ENCODE measurements at places on chromosomes 3 and 15.

GRCh38 chr3:30462721-30463470 lies 143.5 kb upstream of the TGFBR2 start:
- DNase-seq: no peak

DNA sequence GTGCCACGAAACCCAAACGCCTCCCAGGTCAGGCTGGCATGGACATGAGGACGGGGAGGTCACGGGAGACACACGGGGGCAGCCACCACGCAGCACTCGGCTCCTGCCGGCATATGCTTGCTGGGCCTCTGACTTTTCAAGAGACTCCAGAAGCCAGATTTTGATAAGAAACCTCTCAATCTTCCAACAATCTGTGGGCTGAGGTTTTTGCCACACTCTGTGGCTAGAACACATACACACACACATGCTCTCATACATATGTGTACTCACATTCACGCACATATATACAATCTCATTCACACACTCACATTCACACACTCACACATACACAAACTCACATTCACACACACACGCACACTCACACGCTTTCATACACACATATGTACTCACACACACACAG lies 86.7 kb upstream of the LINGO1 start:
- DNase-seq: no peak

DNA sequence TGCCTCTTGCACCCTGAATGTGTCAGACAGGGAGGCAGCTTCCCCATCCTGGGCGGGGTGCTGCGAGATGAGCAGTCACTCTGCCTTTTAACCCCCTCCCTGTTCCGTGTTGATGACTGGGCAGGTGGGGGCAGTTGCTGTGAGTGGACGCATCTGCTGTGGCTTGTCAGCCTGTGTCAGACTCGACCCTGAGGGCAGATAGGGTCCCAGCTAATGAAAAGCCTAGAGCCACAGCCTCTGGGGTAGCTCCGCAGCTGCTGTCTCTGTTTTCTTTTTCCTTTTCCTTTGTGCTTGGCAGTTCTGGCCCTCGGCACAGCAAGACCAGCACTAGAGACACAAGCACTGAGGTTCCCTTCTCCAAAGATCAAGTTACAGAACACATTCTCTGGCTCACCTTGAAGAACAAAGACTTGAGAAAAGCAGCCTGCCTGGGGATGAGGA lies 43.0 kb upstream of the GLCE start:
- DNase-seq: no peak

GRCh38 chr15:100037901-100038300 lies 303.9 kb downstream of the ADAMTS17 start:
- DNase-seq: no peak

DNA sequence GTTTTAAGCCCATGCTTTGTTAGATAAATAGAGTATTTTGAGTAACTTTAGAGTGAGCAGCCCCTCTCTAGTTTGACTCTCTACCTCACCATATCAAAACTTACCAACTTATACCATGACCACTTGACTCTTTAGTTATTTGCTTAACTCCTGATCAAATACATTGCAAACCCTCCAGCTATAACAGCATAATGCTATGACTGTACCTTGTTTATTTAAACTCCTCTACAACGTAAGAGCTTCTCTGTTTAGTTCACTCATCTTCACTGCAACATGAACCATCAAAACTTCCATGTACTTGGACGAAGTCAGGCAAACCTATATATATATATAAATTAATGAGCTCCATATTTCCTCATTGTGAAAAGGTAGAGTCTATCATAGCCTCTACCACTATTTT lies 218.2 kb downstream of the DPH6 start:
- DNase-seq: no peak

DNA sequence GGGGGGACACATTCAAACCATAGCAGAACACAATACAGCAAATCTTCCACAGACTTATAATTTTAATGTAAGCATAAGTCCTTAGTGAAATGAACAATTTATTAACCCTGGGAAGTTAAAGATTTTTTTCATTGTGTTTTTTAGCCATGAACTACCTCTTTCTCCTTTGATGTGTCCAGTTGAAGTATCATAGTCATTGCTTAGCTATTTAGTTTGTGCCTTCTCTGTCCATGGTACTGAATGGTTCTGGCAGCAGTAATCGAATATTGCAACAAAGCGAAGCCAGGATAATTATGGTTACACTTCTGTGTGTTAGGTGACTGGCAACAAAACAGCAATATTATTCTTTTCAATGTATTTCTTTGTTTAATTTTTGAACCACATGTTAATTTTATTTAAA lies 403.0 kb upstream of the ONECUT1 start:
- DNase-seq: no peak

GRCh38 chr3:83065851-83066460 lies 1304.5 kb upstream of the GBE1 start:
- no peak for DNase-seq

GRCh38 chr3:176737480-176738110 lies 459.7 kb downstream of the TBL1XR1 start:
- DNase-seq: no peak

DNA sequence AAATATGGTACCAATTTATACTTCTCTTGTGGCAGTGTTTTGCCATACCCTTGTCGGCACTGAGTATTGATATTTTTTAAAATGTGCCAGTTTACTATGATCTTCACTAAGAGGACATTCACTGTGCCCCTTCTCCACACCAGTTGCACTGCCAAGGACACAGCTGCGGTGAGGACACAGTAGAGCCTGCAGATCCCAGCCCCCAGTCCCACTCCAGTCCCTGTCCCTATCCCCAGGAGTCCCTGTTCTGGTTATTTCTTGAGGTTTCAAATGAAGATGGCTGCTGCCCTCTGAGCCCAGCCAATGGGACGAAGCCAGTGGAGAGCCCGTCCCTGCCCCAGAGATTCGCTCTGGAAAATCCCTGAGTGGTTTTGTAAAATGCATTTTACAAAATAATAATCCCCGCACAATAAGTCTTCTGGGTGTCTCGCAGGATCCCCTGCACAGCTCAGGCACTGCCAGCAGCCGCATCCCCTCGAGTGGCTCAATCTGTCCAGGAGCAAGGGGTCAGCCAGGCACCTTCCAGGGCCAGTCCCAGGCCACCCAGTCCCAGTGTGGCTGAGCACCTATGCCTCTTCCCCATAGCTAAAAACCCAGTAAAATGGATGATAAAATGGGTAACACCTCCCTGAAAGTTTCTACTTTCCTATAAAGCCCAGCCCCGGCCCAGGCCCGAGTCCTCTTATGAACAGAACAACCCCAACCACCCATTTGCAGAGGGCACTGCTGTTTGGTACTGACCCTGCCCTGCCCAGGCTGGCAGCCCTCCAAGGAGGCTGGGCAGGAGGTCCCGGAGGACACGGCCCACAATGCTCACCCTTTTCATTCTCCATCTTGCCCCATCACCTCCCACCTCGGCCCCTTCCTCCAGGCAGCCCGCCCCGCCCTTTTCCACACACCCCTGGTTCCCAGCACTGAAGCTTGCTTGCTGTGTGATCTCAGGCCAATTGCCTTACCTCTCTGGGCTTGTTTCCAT lies 91.1 kb downstream of the VGLL4 start:
- no peak for DNase-seq

- DNase-seq: no peak
These were observed 160.2 kb downstream of the SPATA16 start for GRCh38 chr3:172980849-172981248.

- DNase-seq: no peak
These were observed 5.3 kb downstream of the SEMA7A start for GRCh38 chr15:74428442-74428787.

DNA sequence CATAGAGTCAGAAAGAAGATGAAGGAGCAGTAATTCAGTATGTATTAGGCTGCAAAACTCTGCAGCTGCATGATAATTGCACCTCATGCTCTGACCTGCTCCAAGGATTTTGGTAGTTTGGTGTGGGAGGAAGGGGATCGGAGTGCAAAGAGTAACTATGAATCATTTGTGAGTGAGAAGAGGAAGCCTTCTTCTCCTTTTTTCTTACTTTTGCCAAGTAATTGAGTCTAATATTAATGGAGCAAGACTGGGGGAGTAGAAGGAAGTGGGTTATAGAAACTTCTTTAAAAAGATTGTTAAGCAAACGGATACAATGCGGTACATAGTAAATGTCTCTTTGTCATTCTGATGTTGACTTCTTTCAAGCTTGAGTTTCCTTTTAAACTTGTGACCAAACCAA lies 276.5 kb downstream of the EDEM1 start:
- no peak for DNase-seq

- no peak for DNase-seq
These were observed 38.6 kb downstream of the MGLL start for GRCh38 chr3:127783642-127784160.

DNA sequence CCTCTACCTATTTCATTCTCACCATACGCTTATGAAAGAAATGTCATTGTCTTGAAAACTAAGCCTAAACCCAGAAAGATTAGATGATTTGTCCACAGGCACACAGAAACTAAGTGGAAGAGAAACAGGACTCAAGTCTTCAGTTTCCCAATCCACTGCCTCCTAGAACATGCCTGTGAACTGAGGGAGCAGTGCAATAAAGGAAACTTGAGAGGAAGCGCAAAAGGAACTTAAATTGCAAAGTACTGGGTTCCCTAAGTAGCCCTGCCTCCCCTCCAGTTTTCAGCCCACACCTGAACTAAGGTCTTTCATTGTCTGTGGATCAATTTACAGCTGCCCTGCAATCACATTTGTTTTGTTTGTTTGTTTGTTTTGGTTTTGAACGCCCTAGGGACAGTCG lies 56.7 kb upstream of the TSEN2 start:
- no peak for DNase-seq

GRCh38 chr3:184864000-184864399 lies 52.0 kb downstream of the VPS8 start:
- DNase-seq: no peak

DNA sequence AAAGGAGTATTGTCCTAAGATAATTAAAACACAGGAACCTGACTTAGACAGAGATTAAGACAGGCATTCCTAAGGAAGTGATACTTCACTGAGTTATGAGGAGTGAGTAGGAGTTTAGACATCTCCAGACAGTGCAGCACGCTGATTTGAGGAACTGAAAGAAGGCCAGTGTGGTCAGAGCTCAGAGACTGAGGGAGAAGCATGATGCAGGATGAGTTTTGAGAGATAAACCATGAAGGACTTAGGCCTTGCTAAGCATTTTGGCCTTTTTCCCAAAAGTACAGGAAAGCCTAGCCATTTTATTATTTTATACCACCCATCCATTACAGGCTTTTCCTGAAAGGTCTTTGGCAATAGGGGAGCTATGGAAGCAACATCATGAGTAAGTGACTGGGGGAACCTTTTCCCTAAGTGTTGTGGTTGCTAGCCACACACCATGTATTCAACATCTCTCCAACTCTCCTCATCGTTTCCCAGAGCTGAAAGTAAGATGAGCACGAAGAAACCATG lies 375.6 kb upstream of the TPRG1 start:
- no peak for DNase-seq

- no peak for DNase-seq
These were observed 106.7 kb downstream of the GHSR start for GRCh38 chr3:172341482-172342059.

DNA sequence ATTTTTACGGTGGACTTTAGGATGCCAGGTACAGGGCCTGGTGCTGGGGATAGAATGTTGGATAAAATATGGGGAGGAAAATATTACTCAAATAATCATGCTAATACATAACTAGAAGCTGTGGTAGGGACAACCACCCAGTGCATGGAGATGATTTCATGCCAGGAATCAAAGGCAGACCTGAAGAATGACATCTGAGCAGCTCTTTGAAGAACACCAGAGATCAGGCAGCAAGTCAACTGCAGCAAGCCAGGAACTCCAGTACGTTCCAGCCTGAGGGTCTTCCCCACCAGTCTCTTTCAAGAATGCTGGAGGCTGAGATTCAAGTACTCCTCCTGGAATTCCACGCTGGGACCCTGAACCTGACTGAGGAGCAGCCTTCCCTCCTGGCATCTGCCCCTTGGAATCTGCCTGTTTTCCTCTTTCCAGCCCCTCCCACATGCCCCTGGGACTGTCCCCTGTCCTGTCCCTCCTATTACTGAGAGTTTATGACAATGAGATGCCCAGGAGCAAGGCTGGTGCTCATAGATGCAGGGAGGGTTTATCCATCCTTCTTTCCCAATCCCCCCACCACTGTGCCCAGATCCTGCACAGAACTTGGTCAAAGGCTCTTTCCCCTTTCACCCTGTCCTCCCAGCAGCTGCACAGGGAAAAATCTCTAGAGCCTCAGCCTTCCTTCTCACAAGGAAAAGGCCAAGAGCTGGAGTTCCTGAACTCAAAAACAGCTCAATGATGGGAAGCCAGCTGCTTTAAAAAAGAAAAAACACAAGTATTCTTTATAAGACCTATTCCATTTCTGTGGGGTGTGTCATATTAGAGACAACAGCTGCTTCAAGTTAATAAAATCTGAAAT lies 68.0 kb downstream of the PDZRN3 start:
- DNase-seq: no peak

GRCh38 chr3:42411429-42411828 lies 1.0 kb upstream of the LYZL4 start:
- no peak for DNase-seq

DNA sequence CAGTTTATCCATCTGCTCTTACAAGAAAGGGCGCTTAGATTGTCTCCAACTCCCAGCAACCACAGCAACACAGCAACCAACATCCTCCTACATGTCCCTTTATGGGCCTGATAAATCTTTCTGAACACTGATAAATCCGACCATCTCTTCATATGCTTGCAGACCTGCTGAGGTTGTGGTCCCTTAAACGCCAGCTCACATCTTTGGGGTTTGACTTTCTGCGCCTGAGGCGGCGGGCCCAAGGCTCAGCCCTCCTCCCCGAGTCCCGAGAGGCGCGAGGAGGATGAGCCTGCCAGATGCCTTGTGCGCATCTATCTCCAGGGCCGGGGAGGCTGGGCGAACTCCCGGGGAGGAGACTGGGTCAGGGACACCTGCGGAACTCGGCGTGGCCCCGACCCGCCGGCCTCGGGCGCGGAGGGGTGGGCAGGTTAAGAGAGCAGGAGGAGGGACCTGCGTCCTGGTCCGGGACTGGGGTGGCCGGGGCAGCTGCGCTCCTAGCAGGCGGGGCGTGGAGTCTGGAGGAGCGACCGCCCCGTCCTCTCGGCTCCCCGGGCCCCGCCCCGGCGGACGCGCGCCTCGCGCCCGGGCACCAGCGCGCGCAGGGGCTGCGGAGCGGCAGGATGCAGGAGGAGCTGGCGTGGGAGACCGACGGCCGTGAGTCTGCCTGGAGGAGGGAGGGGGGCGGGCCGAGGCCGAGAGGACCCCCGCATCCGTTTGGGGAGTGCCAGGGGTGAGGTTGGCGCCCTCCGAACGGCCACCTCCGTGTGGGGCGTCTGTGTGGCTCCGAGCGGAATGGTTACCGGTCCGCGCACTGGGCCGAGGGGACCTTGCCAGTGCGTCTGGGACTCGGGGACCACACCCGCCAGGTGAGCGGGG lies at the start of gene ANKDD1A:
TSS of gene ANKDD1A (plus strand) at position 592 of the 876 bp plus-strand sequence. CDS start at position 621, 29 bp downstream.
- no peak for DNase-seq
